ENCODE measurements at places on chromosomes 11 and 22. TPM values are rescaled to one million over a fixed set of nuclear protein-coding genes. Genes with fewer than 3 reads are reported as not detected.
A peak's percentile ranks its signal among the peaks of the same experiment; 100 is the strongest.

The OR6A2 gene
- total RNA-seq: 0.38 TPM

DNA sequence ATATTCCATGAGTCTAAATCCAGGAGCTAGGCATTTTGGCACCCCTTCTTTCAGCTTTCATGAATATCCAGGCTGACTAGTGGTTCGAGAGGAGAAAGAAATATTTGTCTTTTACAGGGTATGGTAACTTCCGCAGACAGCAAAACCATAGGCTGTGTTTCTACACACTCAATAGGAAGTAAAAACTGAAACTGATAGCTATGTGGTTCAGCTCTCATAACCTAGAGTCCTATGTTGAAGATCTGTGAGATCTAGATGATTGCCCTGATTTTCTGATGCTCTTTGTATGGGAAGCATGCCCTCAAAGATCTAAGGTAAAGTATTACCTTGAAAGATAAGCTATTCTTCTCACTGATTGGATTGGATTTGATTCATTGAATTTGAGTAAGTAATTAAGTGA is 118.3 kb downstream of the CD44 start:
- no peak for DNase-seq

- no peak for DNase-seq
These were observed 138.9 kb downstream of the MN1 start for GRCh38 chr22:27662359-27663301.

DNA sequence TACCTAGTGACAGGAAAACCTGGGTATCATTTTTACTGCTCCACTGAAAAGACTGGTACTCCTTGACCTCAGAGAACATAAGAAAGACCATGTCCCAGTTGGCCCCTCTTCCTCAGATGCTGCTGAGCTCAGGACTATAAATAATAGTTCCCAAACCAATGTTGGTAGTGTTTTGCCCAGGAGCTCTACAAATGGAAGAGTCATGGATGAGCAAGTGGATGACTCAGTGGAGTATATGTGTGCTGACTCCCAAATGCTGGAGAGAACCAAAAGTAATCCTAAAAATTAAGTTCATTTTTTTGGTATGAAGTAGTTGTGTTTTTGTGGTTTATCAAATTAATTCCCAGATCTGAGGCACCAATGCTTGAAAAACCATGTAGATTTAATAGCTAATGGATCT is 482.0 kb downstream of the KCNA4 start:
- no peak for DNase-seq

The SCGB1D2 gene
- total RNA-seq: not detected

DNA sequence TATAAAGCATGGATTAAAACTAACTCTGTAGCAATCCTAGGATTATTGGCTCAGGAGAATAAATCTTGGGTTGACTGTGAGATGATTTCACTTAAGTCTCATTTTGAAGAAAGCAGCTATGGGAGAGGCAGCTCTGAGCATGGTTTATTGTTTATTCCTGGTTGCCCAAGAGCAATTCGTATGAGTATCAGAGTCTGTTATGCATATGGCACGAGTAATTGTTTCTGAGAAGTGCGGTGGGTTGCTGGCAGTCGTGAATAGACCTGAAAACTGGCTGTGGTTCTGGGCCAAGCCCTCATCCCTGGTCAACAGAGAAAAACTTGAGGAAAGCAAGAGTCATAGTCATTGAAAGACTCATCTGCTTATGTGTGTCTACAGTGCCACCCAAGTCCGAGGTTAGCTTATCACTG is 26.8 kb downstream of the DIXDC1 start:
- no peak for DNase-seq

- DNase-seq: no peak
These were observed 25.8 kb downstream of the AP2A2 start for GRCh38 chr11:951507-951906.

DNA sequence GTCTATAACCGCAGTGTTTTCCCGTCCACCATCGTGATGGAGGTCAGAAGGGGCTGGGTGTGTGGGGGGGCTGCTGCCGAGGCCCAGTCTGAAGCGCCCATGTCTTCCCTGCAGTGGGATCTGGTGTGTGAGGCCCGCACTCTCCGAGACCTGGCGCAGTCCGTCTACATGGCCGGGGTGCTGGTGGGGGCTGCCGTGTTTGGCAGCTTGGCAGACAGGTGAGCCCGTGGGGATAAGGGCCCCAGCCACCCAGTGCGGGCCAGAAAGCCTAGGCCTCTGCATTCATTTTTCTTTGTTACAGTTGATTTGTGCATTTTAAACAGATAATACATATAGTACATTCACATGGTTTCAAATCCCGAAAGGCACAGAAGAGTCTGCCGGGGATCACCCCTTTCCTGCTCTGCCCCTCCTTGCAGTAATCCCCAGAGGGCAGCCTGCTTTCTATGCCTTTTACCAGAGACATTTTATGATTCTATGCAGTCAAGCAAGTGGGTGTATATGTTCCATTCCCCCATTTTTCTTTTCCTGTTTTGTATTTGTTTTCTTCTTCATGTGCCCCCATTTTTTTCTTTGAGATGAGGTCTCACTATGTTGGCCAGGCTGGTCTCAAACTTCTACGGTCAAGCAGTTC is 32.6 kb downstream of the CAPN1 start:
- no peak for DNase-seq

- peak; percentile 76 for DNase-seq
These were observed at the start of the genes C11orf21 and TSPAN32 for GRCh38 chr11:2301631-2302305. C11orf21 (minus strand) TSS chr11:2301918; CDS start chr11:2301808, 110 bp downstream. TSPAN32 (plus strand) TSS chr11:2302013; CDS start chr11:2302150, 137 bp downstream.

GRCh38 chr11:9015677-9016076 is 11.9 kb upstream of the NRIP3 start:
- DNase-seq: peak; percentile 72

DNA sequence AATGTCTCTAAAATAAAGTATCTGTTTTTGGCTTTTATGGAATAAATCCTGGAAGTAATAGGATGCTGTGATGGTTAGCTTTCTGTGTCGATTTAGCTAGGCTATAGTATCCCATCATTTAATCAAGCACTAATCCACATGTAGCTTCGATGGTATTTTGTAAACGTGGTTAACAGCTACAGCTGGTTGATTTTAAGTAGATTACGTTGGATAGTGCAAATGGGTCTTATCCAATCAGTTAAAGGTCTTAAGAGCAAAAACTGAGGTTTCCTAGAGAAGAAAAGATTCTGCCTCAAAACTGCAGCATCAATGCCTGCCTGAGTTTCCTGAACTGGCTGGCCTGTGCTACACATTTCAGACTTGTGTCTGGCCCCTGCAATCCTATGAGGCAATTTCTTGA is 314.2 kb upstream of the SORL1-AS1 start:
- DNase-seq: no peak
